ENCODE measurements at places on chromosomes 1 and 21.

DNA sequence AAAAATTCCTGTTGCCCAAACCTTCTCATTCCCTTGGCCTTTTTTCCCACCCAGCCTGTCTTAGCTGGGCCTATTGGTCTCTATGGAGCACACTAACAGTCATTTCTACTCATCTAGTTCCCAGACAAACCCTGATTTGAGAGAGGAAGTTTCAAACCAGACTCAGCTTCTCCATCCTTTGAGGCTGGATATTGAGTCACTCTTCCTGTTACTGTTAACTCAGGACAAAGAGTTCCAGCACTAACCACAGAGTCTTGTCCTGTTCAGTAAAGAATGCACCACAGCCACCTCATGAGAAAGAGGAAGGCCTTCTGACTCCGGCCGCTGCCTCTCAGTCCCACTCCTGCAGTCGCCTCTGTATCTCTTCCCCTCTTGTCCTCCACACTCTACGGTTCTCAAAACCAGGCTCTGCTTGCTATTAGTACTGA lies 137.8 kb downstream of the PTPRC start:
- peak; percentile 97 for DNase-seq

GRCh38 chr1:25369241-25369640 lies 31.1 kb downstream of the TMEM50A start:
- DNase-seq, result peak; percentile 33

DNA sequence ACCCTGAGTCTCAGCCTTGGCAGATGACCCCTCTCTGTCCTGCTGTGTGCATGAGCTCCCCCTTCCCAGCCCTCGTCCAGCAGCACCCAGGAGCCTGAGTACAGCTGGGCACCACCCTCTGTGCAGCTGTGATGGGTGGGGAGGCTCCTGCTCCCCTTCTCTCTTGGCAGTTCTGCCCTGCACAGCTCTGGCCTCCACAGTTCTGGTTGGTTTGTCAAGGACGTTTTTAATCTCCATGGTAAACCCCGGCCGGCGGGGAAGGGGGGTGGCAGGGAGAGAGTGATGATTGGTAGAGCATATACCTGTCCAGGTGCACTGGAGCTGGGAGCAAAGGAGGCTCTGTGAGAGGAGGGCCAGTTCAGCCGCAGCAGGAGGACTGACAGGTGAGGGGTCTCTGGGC lies at the start of gene CLCNKA:
TSS of gene CLCNKA (plus strand) at position 356 of the 400 bp plus-strand sequence. CDS start 584 bp downstream, outside the sequence.
- DNase-seq, result no peak

DNA sequence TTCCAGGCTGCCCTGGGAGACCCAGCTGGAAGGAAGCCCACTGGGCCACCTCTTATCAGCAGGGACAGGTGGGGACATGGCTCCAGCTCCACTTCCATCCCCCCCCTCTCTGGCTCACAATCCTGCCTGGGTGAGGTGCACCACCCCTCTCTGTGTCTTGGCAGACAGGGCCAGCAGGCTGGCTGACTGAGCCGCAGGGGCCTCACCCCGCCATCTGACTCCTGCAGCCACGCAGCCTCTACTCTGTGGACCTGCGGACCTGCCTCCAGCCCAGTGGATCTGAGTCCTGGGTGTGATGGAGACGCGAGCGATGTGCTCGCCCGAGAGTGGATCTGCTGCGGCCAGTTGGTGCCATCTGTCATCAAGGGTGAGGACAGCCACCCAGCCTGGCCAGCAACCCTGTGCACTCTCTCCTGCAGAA lies 30.1 kb downstream of the RCC2 start:
- DNase-seq, result no peak

GRCh38 chr1:38608202-38608864 lies 251.2 kb downstream of the RRAGC start:
- no peak for DNase-seq

DNA sequence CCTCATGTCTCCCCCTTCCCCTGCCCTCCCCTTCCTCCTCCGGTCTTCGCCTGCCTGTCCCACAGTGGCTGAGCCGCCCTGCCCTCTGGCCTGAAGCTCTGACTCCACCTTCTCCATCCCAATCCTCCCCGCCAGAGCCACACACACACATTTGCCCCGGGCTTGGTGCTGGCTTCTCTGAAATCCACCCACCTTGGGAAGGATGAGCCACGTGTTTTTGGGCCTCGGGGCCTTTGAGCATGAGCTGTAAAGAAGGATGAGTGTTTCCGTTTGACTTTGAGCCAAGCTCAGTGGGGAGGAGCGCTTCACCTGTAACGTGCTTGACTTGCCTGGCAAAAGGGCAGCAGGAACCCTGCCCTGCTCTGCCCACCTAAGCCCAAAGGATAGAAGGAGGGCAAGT lies 295.1 kb downstream of the SIPA1L2 start:
- DNase-seq, result no peak

GRCh38 chr1:89310505-89310904 lies 37.8 kb upstream of the GBP5 start:
- peak; percentile 88 for DNase-seq

GRCh38 chr1:94734963-94735901 lies 84.9 kb upstream of the SLC44A3 start:
- DNase-seq, result peak; percentile 46

DNA sequence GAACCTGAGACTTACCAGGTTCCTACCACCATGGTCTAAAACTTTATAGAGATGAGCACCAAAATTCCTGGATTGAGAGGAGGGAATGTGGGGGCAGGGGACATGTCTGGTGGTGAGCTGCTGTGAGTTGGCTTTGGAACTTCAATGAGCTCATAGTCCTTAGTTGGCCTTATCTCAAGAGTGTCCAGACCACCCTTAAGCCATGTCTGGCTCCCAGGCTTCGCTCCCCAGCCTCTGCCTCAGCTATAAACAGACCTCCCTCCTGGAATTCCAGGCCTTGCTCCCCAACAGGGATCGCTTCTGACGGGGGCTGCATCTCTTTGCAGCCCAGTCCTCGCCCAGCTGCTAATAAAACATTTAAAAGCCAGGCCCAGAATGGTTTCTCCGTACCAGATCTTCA lies 19.5 kb downstream of the ATF3 start:
- no peak for DNase-seq

GRCh38 chr1:21586846-21587601 lies 77.8 kb downstream of the ALPL start:
- DNase-seq, result peak; percentile 82

DNA sequence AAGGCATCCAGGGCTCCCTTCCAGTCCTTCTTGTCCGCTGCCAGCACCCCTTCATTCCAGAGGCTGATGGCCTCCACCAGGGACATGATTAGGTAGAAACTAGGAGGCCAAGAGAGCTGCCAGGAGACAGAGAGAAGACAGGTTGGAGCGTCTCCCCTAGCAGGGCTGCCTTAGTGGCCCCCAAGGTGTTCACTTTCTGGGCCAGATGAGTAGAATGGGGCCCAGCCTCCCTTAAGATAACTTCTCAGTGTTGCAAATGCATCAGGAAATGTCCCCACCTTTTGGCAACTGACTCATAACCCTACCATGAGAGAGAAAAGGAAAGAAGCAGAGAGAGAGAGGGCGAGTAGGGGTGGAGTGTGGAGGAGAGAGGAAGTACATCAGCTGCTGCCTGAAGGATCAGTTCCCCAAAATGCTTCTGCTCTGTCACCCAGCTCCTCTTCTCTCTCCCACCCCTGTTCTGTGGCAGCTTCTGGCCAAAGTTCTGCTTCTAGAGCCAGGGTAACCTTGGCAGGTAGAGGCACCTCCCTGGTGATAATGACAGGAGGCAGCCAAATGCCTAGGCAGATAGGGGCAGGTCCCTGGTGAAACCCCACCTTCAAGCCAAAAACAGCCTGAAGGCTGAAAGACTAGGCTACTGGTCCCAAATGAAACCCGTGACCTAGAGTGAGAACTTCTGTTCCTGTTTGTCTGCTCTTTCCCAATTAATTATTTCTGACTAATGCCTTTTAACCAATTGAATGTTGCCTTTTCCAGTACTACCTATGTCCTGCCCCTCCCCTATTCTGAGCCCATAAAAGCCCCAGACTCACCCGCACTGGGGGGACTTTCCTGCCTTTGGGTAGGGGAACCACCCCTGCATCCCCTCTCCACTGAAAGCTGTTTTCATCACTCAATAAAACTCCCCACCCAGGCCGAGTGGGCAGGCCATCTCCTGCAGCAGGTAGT lies at the start of gene NCF2:
TSS of gene NCF2 (minus strand) at position 216 of the 948 bp plus-strand sequence. CDS start at position 86, 130 bp downstream.
- DNase-seq, result peak; percentile 97

Data from inflammatory macrophage treated with lipopolysaccharide for 4 hours (primary cell).